ENCODE measurements at places on chromosomes 3 and 15.

DNA sequence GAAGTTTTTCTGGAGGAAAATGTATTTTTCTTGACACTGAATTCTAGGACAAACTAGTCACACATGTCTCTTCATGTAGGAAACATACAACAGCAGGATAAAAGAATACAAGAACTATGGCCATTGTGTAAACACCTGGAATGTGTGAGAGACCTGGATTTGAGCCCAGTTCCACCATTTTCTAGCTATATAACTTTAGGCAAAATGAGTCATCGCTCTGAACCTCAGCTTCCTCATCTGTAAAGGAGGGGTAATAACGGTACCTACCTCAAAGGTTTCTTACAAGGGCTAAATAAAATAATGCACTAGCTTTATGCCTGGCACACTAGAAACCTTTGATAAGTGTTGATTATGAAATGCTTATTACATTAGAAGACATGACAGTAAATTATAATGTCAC, 57.8 kb downstream of the RIOX2 start:
- DNase-seq: no peak

DNA sequence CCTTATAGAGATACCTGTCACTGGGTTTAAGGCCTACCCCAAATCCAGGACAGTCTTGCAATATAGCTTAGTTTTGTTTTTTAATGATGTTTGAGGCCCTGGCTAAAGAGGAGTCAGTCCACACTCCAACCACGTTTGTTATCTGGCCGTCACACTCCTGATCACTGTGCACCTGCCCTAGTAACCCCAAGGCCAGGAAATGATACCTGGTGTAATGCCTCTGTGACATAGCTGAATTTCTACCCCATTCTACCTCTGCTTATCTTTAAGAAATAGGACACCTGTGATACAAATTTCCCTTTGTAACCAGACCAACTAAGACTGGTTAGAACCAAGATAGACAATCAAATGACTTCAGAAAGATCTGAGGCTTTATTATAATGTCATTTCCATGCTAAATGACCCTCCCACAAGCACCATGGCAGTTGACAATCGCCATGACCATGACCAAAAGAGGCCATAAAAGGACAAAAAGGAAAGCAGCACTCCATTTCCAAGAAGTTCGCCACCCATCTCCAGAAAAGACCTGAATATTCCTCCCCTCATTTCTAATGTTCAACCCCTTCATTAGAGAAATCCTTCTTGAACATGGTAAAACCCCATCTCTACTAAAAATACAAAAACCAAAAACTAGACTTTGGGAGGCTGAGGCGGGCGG, 4.8 kb upstream of the RTP3 start:
- no peak for DNase-seq

DNA sequence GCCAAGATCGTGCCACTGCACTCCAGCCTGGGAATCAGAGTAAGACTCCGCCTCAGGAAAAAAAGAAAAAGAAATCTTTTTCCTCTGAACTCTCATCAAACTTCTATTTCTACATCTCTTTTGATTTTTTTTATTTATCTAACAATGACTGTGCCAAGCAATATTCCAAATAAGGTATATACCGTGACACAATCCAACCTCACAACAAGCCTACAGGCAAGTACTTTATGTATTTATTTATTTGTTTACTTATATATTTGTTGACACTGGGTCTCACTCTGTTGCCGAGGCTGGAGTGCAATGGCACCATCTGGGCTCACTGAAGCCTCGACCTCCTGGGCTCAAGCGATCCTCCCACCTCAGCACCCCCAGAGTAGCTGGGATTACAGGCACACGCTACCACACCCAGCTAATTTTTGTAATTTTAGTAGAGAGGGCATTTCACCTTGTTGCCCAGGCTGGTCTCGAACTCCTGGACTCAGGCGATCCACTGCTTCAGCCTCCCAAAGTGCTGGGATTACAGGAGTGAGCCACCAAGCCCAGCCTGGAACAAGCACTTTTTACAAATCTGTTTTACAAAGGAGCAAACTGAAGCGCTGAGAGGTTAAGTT, 94.9 kb upstream of the CHD2 start:
- DNase-seq: no peak

DNA sequence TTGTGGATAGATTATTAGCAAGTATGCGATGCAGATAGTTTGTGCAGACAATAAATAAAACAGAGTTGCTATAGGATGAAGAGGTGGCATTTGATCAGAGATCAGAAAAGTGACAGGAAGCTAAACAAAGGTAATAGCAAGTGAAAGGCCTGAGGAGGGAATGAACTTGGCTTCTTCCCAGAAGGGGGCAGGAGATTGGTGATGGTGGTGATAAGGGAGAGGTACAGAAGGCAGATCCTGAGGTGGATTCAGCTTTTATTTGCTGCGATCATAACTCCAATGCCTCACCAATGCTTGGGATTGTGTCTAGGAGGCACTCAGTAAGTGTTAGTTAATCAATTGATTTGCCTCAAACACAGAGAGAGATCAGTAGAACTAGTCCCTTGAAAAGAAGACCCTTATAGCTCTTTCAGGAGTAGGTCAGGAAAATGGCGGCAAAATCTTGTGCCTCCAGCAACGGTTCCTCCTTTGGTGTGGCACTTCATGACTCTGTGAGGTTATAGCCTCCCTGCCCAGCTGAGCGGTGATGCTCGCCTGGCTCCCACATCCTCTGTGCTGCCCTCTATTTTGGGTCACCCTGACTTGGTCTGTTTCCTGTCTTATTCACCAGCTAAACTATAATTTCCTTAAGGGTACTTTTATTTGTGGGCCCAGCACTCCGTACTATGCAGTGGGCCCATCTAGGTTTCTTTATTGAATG, 37.5 kb downstream of the TGFBR2 start:
- no peak for DNase-seq

DNA sequence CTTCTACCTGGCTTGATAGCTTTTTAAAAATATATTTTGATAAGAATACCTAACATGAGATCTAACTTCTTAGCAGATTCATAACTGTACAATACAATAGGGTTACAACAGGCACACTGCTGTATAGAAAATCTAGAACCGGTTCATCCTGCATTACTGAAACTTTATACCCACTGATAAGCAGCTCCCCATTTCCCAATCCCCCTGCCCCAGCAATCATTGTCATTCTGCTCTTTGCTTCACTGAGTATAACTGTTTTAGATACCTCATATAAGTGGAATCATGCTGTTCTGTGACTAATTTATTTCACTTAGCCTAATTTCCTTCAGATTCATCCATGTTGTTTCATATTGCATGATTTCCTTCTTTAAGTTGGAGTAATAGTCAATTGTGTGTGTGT, 906.0 kb downstream of the GBE1 start:
- no peak for DNase-seq

- DNase-seq: no peak
Measured at GRCh38 chr3:122099255-122099654, 44.1 kb downstream of the CD86 start.

DNA sequence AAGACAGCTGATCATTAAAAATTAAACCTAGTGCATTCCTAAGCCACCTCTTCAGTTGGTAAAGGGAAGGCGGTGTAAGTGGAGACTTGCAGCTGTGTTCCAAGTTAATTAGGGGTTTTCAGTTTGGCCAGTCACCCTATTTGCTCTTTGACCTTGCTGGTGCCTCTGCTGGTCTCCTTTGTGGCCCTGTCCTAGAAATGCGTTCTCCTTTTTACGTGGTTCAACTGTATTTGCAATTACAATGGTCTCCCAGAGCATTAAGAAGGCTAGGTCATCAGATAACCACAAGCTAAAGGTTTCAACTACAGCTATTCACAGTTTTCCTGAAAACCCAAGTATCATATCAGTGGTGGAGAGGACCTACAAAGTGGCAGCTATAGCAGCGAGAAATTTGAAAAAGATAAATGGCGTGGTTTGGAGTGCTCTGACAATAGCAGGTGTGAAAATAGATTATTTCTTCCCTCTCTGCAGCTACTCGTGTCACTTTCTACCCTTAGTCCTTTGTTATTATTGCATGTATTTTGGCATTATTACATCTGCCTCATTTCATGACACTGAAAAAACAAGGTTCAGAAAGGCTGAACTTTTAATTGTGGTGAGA, 203.5 kb upstream of the TBC1D5 start:
- DNase-seq: no peak

GRCh38 chr3:139130390-139131140, 85.9 kb upstream of the PRR23C start:
- DNase-seq: no peak

DNA sequence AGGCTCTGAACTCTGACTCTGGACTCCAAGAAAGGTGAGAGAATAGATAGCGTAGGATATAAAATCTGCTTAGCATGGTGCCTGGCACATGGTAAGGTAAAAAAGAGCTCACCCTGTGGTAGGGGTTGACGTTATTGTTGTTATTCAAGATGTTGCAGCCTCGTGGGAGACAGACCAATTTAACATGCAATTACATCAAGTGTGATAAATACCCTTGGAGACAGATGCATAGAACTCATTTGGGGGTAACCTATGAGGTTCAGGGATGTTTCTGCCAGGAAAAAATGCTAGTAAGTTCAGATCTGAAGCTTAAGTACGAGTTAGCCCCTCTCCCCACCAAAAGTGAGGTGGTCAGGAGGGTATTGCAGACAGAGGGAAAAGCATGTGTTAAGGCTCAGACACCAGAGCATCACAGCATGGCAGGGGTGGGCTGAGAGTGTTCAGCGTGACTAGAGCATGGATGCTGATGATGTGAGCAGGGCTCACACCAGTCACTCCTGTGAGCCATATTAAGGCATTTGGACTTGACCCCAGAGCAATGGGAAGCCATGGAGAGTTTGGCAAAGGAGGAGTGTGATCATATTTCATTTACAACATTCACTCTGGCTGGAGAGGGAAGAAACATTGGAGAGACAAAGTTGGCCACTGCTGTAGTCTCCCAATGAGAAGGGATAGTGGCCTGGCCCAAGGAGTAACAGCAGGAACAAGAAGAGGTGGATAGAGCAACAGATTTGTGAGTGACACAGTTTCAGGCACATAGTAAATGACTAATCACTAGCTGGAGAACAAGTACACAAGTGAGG, 181.0 kb downstream of the UACA start:
- DNase-seq: peak; percentile 66

DNA sequence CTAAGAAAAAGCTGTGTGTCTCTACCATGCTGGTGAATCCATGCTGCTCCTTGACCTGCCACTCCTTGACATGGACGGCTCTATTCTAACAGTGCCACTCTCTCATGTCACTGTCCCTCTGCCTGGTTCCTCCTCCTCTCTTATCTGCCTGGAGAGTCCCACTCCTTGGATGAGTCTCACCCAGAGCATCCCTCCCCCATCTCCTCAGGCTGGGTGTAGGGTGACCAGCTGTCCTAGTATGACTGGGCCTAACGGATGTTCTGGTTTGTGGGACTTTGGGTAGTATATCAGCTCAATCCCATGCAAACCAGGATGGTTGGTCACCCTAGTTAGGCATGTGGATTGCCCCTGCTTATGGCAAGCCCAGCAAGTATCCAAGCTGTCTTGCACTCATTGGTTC, 54.3 kb downstream of the LIPC start:
- DNase-seq: no peak

DNA sequence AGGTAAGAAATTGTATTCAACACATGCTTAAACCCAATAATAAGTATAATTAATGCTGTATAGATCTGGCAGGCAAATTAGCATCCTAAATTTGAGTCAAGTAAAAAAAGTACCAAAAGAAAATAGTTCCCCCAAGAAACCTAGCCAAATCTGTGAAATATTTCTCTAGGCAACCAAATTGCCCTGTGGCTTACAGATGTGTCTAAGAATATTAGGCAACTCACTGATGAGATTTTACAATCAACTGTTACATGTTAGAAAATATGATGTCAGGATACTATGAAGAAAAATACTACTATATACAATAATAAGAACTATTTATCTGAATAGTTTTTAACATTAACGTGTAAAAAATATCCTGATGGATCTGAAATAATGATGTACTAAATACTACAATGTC, 397.1 kb downstream of the TIGIT start:
- DNase-seq: no peak

DNA sequence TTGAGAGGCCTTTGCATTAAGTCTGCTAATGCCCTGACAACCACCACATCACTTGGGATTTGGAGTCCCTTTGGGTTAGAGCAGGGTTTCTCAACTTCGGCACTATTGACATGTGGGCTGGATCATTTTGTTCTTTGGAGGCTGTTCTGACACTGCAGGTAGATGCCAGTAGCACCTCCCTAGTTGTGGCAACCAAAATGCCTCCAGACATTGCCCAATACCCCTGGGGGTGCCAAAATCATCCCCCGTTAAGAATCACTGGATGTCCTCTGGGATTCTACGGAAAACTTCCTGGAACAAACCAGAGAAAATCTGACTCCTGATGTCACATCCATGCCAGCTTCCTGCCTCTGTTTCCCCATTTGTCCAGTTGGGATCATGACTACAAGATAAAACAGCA, 37.2 kb upstream of the BLM start:
- DNase-seq: no peak

- DNase-seq: peak; percentile 36
Measured at GRCh38 chr15:58410353-58410752, 21.4 kb upstream of the LIPC start.

DNA sequence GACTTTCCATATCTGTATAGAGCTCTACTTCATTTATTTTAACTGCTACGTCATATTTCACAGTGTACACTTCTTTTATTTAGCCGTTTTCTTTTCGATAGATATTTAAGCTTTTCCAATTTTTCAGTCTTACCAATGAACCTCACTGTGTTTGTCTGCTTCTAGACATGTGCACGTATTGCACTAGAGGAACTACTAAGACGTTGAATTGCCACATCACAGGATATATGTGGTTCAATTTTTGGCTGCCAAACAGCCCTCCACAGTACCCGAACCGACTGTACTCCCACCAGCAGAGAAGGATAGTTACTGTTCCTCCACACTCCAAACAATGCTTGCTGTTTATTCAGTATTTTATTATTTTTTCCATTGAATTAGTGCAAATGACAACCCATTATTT, 2.0 kb downstream of the NR1I2 start:
- DNase-seq: no peak

DNA sequence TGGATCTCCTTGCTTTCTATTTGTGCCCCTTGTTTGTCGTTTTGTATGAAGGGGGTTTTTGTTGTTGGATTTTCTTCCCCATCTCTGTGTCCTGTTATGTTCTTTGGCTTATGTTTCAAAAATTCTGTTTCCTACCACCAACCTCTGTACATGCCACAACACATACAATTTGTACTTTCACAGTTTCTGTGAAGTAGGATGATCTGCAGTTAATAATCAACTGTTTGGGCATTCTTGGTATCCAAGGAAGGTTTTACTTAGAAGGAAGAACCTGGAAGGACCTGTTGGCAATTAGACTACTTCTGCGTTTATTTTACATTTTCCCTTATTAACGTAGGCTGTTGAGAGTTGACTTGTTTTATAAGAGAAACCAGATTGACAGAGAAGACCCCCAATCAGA, 8.3 kb downstream of the SETD5 start:
- DNase-seq: no peak

GRCh38 chr15:84598993-84599392, 1.8 kb upstream of the ZSCAN2 start:
- peak; percentile 46 for DNase-seq

- no peak for DNase-seq
Measured at GRCh38 chr3:185709251-185709955, 115.4 kb downstream of the IGF2BP2 start.

Data from foreskin fibroblast (primary cell).